ENCODE measurements at places on chromosomes 1 and 21. TPM values are rescaled to one million over a fixed set of nuclear protein-coding genes. Genes with fewer than 3 reads are reported as not detected.
A peak's percentile ranks its signal among the peaks of the same experiment; 100 is the strongest.

DNA sequence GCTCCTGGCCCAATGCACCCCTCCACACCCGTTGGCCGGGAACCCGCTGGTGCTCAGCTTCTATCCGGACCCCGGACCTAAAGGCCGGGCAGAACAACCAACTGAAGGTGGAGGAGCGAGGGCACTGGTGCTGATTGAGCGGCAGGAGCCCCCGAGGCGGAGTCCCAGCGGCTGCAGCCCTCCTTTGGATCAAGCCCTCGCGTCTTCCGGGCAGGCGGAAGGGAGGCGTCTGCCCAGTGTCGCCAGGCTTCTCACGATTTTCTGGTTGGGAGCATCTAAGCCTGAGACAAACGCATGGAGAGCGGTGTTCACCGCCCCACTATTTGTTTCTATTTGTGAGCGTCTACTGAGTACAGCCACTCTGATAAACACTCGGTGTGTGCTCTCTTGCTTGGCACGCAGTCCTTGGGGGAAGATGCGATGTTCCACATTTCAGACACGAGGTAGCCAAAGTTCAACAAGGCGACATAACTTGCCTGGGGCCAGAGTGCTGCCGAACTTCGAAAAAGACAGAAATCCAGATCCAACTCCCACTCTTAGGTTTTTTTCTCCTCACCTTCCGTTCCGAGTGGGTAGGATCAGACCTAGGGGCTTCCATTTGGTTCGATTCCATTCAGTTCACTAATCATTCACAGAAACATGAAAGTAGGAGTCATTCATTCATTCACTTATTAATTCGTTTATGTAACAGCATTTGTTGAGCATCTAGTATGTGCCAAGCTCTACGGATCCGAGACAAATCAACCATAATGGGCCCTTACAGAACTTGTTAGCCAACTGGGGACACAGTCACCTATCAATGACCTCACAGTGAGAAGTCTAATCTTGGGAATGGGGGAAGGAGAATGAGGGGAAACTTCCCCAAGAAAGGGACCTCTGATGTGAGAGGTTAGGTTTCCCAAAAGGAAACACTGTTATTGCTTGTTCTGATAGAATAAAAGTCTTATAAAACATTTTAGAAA, 4.9 kb upstream of the DMRTA2 start:
- H3K36me3 ChIP-seq = no peaks in the 10 kb centered on the region
- peaks cover 44% of the 10 kb centered on the region for H3K27me3 ChIP-seq
- H3K27ac ChIP-seq = no peak overlapping the region
- peaks cover 55% of the 10 kb centered on the region for H3K4me1 ChIP-seq
- H3K4me3 ChIP-seq = no peak overlapping the region

BOLA1 gene
- 35.5 TPM for total RNA-seq

- H3K36me3 ChIP-seq = no peaks in the 10 kb centered on the region
- no peak overlapping the region for H3K4me3 ChIP-seq
- no peak overlapping the region for H3K27ac ChIP-seq
- DNase-seq = no peak
Measured at GRCh38 chr1:71166178-71167173, 85.6 kb upstream of the ZRANB2 start.

GRCh38 chr1:11358984-11359383, 86.0 kb downstream of the UBIAD1 start:
- H3K4me3 ChIP-seq = no peak overlapping the region
- no peaks in the 10 kb centered on the region for H3K27me3 ChIP-seq
- no peak for DNase-seq

DNA sequence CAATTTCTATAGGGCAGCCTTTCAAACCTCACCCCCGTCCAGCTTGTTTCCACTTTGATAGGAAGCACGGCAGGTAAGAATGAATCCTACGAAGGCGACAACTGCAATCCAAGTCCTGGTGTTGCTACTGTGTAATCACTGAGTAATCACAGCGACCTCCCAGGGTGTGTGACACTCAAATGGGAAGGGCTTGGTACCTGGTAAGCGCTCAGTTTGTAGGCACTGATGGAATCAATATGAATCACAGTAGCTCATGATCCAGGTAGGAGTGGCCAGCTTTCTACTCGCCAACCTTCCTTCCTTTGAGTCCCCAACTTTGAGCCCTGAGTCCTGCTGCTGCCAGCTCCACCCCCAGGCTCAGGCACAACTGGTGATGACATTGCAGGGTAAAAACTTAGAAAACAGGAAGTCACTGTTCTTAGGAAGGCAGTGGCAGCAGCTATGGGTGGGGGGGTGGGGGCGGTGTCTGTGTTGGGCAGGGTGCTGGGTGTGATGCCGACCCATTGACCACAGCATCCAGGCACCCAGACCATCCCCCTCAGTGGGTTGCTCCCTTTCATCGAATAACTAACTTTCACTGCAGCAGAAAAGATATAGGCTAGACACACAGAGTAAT, 70.7 kb downstream of the CD247 start:
- no peaks in the 10 kb centered on the region for H3K4me1 ChIP-seq
- no peaks in the 10 kb centered on the region for H3K36me3 ChIP-seq
- peak overlapping the region; percentile 7 for H3K27ac ChIP-seq
- H3K27me3 ChIP-seq = no peaks in the 10 kb centered on the region

- no peaks in the 10 kb centered on the region for H3K27me3 ChIP-seq
- no peak overlapping the region for H3K27ac ChIP-seq
- no peak for DNase-seq
Measured at GRCh38 chr1:244397131-244397530, 54.6 kb downstream of the ADSS2 start.

TPTE gene
- not detected for total RNA-seq

DNA sequence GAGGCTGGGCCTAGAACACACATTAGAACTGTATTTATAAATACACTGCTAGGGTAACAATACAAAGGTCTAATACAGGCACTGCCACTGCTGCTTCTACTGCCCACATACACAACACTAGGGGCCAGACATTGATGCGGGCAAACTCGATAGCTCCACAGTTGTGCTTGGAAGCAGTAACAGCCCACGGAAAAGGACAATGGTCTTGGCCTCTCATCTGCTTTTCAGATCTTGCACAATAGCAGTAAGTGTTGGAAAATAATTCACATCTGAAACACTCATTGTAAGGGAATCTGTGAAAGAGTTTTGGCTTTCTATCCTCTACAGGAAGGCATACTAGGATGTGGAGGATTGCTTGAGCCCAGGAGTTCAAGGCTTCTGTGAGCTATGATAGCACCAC, 6.9 kb upstream of the SPOCD1 start:
- H3K27me3 ChIP-seq = no peaks in the 10 kb centered on the region
- no peaks in the 10 kb centered on the region for H3K4me1 ChIP-seq
- H3K4me3 ChIP-seq = no peak overlapping the region
- H3K36me3 ChIP-seq = no peaks in the 10 kb centered on the region

MTMR11 gene
- 28.3 TPM for total RNA-seq

- no peak for DNase-seq
- H3K36me3 ChIP-seq = no peaks in the 10 kb centered on the region
- H3K27ac ChIP-seq = no peak overlapping the region
- no peak overlapping the region for H3K4me3 ChIP-seq
- H3K4me1 ChIP-seq = no peaks in the 10 kb centered on the region
- no peaks in the 10 kb centered on the region for H3K27me3 ChIP-seq
Measured at GRCh38 chr1:240212556-240212955, 120.9 kb downstream of the FMN2 start.

GRCh38 chr1:232504651-232505050, 125.3 kb downstream of the SIPA1L2 start:
- H3K27me3 ChIP-seq = no peaks in the 10 kb centered on the region
- H3K4me1 ChIP-seq = no peaks in the 10 kb centered on the region
- H3K27ac ChIP-seq = no peak overlapping the region
- DNase-seq = no peak
- H3K4me3 ChIP-seq = no peak overlapping the region

DNA sequence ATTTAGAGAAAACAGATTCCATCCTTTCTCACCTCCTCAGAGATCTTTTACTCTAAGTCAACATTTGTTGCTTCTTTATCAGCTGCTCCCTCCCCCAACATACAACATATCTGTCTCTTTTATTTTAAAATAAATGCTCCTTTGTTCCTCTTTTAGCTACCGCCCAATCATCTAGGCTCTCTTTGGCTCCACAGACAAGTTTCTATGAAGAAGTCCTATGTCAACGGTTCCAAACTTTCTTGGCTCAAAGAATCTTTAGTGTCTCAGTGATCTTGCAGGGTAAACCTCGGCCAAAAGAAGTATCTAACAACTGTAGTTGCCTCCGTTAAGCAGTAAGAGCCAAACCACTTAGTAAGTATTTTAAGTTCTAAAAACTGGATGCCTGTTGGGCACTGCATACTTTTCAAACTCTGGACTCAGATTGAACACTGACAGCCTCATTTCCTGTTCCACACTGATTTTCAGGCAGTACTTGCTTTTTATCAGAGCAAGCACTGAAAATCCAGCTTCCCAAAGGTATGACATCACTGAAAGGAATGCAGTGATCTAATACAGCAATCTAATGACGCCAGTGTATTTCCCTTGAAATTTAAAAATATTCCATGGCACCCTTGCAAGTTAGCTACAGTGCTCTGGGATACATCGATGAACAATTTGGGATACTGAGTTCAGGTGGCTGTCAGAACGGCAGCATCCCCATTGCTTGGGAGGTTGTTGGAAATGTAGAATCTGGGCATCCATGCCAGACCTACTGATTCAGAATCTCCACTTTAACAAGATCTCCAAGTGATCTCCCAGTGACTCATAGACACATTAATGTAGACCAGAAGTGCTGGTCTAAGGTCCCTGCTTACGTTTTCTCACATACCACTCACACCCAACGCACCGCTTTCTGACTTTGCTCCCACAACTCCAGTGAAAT, 26.8 kb downstream of the EGLN1 start:
- H3K27me3 ChIP-seq = no peaks in the 10 kb centered on the region
- peaks cover 78% of the 10 kb centered on the region for H3K4me1 ChIP-seq
- H3K4me3 ChIP-seq = no peak overlapping the region

- H3K36me3 ChIP-seq = no peaks in the 10 kb centered on the region
- H3K27ac ChIP-seq = peak overlapping the region; percentile 31
- no peaks in the 10 kb centered on the region for H3K27me3 ChIP-seq
- peaks cover 33% of the 10 kb centered on the region for H3K4me1 ChIP-seq
- peak overlapping the region; percentile 71 for H3K4me3 ChIP-seq
Measured at GRCh38 chr1:231040800-231041718, 1.0 kb upstream of the FAM89A start.

GPR61 gene
- not detected for total RNA-seq

DNA sequence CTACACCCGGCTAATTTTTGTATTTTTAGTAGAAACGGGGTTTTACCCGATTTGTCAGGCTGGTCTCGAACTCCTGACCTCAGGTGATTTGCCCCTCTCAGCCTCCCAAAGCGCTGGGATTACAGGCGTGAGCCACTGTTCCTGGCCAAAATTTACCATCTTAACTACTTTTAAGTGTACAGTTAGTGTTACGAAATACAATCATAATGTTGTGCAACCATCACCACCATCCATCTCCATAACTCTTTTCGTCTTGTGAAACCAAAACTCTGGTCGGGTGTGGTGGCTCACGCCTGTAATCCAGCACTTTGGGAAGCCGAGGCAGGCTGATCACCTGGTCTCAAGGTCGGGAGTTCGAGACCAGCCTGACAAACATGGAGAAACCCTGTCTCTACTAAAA, 14.1 kb upstream of the ZBTB40 start:
- no peak for DNase-seq
- H3K4me3 ChIP-seq = no peak overlapping the region
- H3K4me1 ChIP-seq = peaks cover 7% of the 10 kb centered on the region
- no peaks in the 10 kb centered on the region for H3K36me3 ChIP-seq
- no peaks in the 10 kb centered on the region for H3K27me3 ChIP-seq
- no peak overlapping the region for H3K27ac ChIP-seq

DNA sequence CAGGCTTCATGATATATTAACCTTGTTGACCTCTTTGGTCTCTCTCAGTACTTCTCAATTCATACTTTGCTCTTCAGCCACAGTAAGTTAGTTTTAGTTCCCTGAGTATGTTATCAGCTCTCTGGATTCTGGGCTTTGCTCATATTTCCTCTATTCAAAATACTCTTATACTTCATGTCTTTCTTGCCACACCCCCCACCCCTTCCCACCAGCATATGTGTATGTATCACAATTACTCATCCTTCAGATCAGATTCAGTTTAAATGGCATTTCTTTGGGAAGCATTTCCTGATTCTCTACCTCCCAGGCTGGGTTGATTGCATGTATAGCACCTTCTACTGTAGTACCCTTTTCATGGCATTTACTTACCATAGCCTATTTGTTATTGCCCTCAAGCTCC, 28.3 kb downstream of the SLC30A7 start:
- no peaks in the 10 kb centered on the region for H3K27me3 ChIP-seq
- DNase-seq = no peak
- no peak overlapping the region for H3K4me3 ChIP-seq
- no peak overlapping the region for H3K27ac ChIP-seq

DNA sequence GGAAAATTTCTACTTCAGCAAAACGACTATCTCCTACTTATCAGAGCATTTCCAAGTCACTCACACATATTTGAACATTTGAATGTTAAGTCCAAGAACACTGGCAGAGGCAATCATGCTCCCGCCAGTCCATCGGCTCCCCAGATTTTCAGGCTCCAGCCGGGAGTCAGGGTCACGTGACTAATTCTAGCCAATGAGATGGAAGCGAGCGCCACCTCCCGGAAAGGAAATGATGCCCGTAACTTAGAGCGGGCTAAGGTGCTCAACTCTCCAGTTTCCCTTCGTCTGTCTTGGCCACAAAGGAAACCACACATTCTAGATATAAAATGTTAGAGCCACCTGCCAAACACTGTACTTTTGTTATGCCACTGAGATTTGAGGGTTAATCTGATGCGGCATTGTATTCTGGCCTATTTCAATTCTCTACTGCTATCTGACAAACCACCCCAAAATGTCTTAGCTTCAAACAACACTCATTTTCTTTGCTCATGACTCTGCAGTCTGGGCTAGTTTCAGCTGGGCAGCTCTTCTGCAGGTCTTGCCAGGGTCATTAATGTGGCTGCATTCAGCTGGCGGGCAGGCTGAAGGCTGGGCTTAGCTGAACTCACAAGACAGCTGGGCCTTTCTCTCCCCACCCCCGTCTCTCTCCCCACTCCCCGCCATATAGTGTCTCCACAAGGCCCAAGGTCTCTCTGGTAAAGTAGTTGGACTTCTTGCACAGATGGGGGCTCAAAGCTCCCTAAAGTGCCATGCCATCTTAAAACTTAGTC, 16.5 kb upstream of the LHX4 start:
- DNase-seq = no peak
- no peak overlapping the region for H3K4me3 ChIP-seq
- H3K27me3 ChIP-seq = no peaks in the 10 kb centered on the region
- H3K4me1 ChIP-seq = no peaks in the 10 kb centered on the region
- no peaks in the 10 kb centered on the region for H3K36me3 ChIP-seq

- DNase-seq = peak; percentile 89
- H3K27me3 ChIP-seq = no peaks in the 10 kb centered on the region
- peak within 1 kb of the TSS; percentile 17 for H3K4me3 ChIP-seq
- no peaks in the 10 kb centered on the region for H3K36me3 ChIP-seq
- H3K27ac ChIP-seq = peak within 1 kb of the TSS; percentile 75
Measured at GRCh38 chr1:94237291-94238226, at the start of gene ARHGAP29. Gene ARHGAP29, minus strand, starts transcription at chr1:94237584. Its CDS starts 5,973 bp downstream, at chr1:94231611.
